CD8-positive, alpha-beta memory T cell (primary cell): ENCODE measurements at places on chromosomes 16 and 17. TPM values are rescaled to one million over a fixed set of nuclear protein-coding genes. Genes with fewer than 3 reads are reported as not detected.
A peak's percentile ranks its signal among the peaks of the same experiment; 100 is the strongest.

The CIITA gene
- 11.9 TPM for total RNA-seq

DNA sequence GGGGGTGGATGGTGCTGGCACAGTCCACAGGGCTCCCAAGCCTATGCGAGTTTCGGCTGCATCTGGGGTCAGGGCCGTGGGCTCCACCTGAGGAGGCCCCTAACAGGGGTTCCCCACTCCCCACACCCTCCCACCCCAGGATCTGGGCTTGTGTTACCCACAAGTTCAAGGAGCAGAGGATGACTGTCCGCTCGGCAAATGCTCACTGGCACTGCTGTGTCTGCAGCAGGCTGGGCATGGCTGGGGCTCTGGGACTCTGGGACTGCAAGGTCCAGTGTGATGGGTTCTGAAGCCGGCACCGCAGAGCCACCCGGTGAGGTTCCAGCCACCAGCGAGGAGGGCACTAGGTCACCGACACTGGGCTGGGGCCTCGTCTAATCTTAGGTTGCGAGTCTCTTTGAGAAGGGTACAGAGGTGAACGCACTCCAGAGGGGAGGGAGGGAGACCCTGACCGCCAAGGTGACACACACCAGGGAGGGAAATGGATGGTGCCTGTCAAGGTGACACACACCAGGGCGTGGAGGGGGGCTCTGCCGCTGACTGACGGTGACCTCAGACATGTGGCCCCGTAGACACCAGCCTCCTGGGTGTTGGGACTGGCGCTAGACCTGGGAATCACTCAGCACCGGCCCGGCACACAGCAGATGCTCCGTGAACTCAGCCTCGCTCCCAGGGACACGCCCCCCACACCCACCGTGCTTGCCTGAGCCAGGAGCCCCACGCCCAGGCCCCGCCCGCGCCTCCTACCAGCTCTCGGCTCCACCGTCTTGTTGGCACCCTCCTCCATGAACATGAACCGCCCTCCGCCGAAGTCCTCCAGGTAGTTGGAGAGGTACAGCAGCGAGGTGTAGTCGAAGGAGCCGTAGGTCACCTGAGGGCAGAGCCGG is 20.5 kb upstream of the HEXD start:
- no peak overlapping the region for H3K4me3 ChIP-seq
- no peaks in the 10 kb centered on the region for H3K27me3 ChIP-seq
- H3K36me3 ChIP-seq, result peaks cover under 1% of the 10 kb centered on the region
- peaks cover 14% of the 10 kb centered on the region for H3K4me1 ChIP-seq

- H3K4me3 ChIP-seq, result no peak overlapping the region
- no peak for DNase-seq
- H3K27ac ChIP-seq, result no peak overlapping the region
- no peaks in the 10 kb centered on the region for H3K27me3 ChIP-seq
- no peaks in the 10 kb centered on the region for H3K36me3 ChIP-seq
Observed at GRCh38 chr17:51463353-51463752, 203.0 kb downstream of the UTP18 start.

- H3K4me1 ChIP-seq, result peaks cover 9% of the 10 kb centered on the region
- peaks cover 33% of the 10 kb centered on the region for H3K27me3 ChIP-seq
- H3K27ac ChIP-seq, result no peak overlapping the region
- no peak for DNase-seq
- H3K36me3 ChIP-seq, result no peaks in the 10 kb centered on the region
Observed at GRCh38 chr17:74921026-74921681, 1.9 kb downstream of the USH1G start.

The MLST8 gene
- 75.4 TPM for total RNA-seq

GRCh38 chr16:6018848-6019489 is 921.4 kb upstream of the EEF2KMT start:
- no peaks in the 10 kb centered on the region for H3K4me1 ChIP-seq
- H3K4me3 ChIP-seq, result no peak overlapping the region
- no peaks in the 10 kb centered on the region for H3K27me3 ChIP-seq

The OR1F1 gene
- total RNA-seq, result not detected

DNA sequence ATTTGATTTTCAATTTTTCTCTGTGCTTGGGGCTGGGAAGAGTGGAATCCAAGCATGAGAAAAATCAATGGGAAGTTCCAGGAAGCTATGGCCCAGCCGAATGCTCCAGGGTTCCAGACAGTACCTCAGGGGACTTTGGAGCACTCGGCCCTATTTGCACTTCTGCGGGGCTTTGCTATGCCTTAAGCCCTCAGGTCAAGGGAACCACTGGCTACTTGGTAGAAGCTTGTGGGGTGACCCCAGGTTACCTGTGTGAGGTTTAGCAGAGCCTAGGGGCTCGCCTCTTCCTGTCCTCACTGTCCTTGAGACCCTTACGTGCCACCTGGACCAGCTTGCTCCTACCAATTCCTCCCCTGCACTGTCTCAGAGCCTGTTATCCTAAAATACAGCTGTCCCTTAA is 121.3 kb downstream of the MGAT5B start:
- no peaks in the 10 kb centered on the region for H3K27me3 ChIP-seq
- H3K4me3 ChIP-seq, result no peak overlapping the region
- peaks cover 7% of the 10 kb centered on the region for H3K4me1 ChIP-seq
- H3K36me3 ChIP-seq, result no peaks in the 10 kb centered on the region
- DNase-seq, result no peak

- H3K4me3 ChIP-seq, result no peak overlapping the region
- H3K4me1 ChIP-seq, result no peaks in the 10 kb centered on the region
- no peak for DNase-seq
- H3K27ac ChIP-seq, result no peak overlapping the region
Observed at GRCh38 chr17:81576621-81577277, 24.6 kb upstream of the FAAP100 start.

The FMNL1 gene
- 260 TPM for total RNA-seq

DNA sequence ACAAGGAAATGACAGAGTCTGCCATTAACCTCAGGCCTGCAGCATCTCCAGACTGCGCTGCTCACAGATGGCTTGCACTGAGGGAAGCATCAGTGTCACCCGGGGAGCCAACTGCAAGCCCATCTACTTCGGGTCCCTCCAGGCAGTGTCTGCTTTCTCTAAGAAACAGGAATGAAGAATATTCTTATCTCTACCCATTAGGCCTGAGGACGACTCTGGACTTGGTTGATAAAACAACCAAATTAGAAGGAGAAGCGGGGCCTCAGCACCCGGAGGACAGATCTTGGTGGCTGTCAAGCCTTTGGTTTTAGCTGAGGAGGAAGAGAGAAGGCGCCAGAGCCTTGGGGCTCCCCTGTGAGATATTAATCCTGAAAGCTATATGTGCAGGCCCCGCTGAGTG is 19.5 kb upstream of the MGAT5B start:
- H3K27ac ChIP-seq, result no peak overlapping the region
- H3K4me3 ChIP-seq, result no peak overlapping the region
- DNase-seq, result no peak

- H3K4me3 ChIP-seq, result peak overlapping the region; percentile 100
- peak overlapping the region; percentile 99 for H3K27ac ChIP-seq
- H3K36me3 ChIP-seq, result peaks cover 16% of the 10 kb centered on the region
- H3K27me3 ChIP-seq, result no peaks in the 10 kb centered on the region
Observed at GRCh38 chr16:70522216-70523075, 908 bp downstream of the COG4 start.

DNA sequence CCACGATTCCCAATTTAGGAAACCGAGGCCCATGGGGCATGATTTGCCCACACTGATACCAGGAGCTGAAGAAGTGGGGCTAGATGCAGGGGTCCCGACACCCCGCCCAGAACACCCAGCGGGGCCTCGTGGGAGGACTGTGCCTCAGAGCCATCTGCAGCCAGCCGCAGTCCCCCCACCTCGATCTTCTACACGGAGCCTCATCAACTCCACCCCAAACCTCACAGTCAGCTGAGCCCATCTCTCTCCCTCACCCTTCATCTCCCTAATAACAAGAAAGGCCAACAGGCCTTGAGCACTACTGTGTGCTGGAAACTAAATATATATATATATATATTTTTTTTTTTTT is 4.2 kb downstream of the ITGAE start:
- no peak overlapping the region for H3K4me3 ChIP-seq
- no peak for DNase-seq
- no peaks in the 10 kb centered on the region for H3K27me3 ChIP-seq
- no peak overlapping the region for H3K27ac ChIP-seq

DNA sequence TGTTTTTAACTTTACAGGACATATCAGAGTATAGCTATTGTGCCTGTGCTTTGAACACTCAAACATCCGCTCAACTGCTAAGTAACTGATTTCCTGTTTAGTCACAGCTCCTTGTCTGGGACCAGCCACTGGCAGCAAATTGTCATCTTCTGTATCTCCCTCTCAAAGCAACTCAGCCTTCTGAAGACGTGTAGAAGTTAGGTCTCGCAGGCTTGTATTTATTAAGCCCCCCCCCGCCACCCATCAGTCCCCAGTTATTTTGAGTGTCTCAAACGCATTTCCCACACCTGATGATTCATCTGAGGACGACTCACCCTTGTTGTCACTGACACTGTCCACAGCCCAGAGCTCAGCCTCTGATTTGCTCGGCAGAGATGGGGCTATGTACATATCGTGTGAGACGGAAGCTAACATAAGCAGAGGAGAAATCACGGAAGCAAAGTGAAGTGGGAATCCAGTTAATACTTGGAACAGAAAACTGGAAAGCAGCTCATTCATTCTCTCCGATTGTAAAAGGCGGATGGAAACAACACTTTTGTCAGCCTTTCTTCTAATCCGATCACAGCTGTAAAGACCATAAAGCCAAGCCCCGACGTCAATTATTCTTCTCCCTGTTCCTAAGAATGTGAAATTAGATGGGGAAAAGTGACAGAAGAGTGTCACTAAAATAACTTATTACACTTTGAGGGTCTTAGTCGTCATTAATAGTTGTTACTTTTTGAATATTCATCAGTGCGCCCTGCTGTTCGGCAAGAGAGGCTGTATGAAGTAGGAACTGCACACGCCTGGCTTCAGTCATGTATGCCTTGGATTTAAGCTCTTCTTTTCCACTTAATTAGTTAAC is 64.2 kb downstream of the PITPNC1 start:
- H3K27ac ChIP-seq, result peak overlapping the region; percentile 86
- no peaks in the 10 kb centered on the region for H3K36me3 ChIP-seq
- H3K4me1 ChIP-seq, result peaks cover 92% of the 10 kb centered on the region
- no peaks in the 10 kb centered on the region for H3K27me3 ChIP-seq

DNA sequence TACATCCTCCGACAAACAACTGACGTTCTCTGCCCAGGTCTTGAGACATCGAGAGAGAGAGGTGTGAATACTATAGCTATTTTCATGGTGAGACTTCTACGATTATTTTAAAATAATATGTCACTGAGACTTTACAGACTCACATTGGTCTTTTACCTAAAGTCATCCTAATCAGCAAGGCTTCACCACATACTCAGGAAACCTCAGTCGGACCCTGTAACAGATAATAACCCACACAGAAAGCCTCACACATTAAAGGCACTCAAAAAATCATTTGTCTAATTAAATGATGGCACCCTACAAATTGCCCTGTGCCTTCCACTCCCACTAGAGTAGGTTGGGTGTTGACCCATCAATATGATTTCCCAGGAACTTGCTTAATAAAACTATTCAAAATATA is 19.8 kb upstream of the SLC39A11 start:
- no peak overlapping the region for H3K27ac ChIP-seq
- H3K27me3 ChIP-seq, result no peaks in the 10 kb centered on the region
- no peaks in the 10 kb centered on the region for H3K4me1 ChIP-seq

The ST3GAL2 gene
- total RNA-seq, result 24.8 TPM

DNA sequence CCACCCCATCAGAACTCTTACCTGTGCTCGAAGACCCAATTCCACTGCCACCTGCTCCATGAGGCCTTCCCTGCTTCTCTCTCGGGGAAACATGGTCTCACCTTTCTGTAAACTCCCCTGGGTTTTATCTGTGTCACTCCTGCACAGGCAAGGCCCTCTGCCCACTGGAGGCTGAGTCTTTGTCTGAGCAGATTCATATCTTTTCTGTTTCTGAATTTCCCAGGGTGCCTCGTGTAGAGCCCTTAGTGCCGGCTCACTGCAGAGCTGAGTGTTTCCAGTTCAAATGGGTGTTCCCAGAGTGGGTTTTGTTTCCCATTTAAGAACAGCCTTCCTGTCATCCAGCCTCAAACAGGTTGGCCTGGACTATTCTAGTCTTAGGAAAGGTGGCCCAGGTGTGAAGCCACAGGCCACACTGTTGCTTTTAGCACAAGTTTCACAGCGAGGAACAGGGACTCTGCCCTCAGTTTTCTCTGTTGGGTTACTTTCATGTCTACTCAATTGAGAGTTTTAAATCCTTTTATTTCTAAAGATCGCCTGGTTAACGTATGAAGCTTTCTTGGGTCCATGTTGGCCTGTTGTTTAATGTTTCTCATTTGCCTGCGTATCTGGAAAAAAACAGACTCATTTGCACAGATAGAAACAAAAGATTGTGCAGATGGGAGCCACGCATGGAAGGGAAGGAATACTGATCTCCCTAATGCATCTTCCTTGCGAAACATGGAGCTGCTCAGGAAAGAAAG is 228.7 kb downstream of the MSI2 start:
- H3K4me3 ChIP-seq, result no peak overlapping the region
- peaks cover 31% of the 10 kb centered on the region for H3K4me1 ChIP-seq
- H3K27me3 ChIP-seq, result no peaks in the 10 kb centered on the region

The ADAD2 gene
- total RNA-seq, result 0.40 TPM

DNA sequence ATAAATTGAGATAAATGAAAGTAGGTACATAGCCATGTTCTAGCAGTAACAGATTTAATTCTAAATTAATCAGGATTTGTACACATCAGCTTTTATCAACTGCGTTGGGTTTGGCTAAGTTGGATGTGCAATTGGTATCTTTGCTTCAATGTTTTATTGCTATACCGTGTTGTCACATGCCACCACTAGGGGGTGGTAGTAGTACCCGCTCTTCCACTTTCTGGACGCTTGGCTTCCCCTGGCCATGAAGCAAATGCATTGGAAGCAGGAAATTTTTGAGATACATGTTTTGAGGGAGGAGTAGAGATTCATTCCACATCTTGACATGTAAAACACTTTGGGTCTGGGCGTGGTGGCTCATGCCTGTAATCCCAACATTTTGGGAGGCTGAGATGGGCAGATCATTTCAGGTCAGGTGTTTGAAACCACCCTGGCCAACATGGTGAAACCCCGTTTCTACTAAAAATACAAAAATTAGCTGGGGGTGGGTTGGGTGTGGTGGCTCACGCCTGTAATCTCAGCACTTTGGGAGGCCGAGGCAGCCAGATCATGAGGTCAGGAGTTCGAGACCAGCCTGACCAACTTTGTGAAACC is 58.6 kb downstream of the EMP2 start:
- H3K27me3 ChIP-seq, result peaks cover 3% of the 10 kb centered on the region
- no peak overlapping the region for H3K27ac ChIP-seq
- no peaks in the 10 kb centered on the region for H3K4me1 ChIP-seq

The MAF gene
- 36.7 TPM for total RNA-seq

DNA sequence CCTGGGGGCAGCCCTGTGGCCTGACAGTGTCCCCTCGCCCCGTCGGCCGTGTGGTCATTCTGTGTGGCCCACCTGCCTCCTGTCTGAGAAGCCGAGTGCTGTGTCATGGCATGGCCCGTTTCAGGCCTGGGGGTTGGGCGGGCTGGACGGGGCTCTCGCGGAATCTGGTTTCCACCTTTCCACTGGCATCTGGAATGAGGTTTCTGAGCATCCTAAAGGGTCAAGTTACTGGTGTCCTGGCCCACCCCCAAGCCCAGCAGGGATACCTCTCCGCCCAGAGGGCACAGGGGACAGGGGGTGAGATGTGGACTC is 7.8 kb downstream of the DBNDD1 start:
- H3K27me3 ChIP-seq, result no peaks in the 10 kb centered on the region
- no peak for DNase-seq
- no peak overlapping the region for H3K4me3 ChIP-seq
- H3K36me3 ChIP-seq, result no peaks in the 10 kb centered on the region
